ENCODE measurements at places on chromosomes 12 and 14.

GRCh38 chr14:39219075-39219499, 14.6 kb upstream of the MIA2 start:
- no peak for DNase-seq

GRCh38 chr14:69591317-69591716, 16.6 kb upstream of the CCDC177 start:
- DNase-seq: no peak

GRCh38 chr12:80195074-80195726, 95.9 kb downstream of the OTOGL start:
- DNase-seq: peak; percentile 25

- no peak for DNase-seq
These were observed 20.6 kb downstream of the SBNO1 start for GRCh38 chr12:123344086-123344485.

GRCh38 chr12:108328420-108328819, 10.7 kb downstream of the CMKLR1 start:
- no peak for DNase-seq

DNA sequence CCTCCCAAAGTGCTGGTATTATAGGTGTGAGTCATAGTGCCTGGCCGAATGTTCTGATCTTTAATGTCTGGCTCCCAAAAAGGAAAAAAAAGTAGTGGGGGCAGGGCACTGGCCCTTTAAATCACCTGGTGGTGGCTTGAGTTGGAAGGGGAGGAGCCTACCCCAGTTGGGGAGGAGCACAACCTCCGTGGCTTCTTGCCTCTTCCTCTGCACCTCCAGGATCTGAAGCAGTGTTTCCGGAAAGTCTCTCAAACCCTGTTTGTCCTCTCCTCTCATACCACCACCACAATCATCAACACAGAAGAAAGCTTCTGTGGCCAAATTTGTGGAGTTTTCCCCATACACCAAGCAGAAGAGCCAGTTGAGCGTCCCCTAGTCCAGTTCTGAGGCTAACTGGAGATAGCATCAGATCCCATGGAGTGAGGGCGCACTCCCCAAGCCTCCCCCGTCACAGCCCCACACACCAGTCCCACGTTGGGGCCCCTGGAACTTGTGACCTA, 24.3 kb upstream of the RCOR1 start:
- no peak for DNase-seq

GRCh38 chr12:93706387-93706786, 29.2 kb downstream of the CRADD start:
- DNase-seq: no peak

DNA sequence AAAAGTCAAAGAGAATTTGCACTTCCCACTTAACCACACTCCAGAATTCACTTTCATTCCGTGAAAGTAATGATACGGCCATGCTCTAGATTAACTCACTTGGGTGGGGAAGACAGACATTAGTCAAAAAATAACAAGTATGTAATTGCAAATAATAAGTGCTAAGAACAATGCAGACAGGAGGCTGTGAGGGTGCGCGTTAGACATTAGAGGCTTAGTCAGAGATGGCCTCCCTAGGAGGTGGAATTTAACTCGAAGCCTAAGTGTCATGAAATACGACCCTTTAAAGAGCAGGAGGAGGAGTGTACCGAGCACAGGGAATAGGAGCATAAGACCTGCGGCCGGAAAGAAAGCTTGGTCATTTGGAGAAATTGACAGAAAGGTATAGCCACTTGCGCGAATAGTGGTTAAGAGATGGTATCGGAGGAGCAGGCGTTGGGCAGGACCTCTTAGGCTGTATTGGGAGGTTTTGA, 628 bp downstream of the SNRPF start:
- DNase-seq: no peak

- DNase-seq: no peak
These were observed 31.1 kb upstream of the MON2 start for GRCh38 chr12:62435303-62436163.

DNA sequence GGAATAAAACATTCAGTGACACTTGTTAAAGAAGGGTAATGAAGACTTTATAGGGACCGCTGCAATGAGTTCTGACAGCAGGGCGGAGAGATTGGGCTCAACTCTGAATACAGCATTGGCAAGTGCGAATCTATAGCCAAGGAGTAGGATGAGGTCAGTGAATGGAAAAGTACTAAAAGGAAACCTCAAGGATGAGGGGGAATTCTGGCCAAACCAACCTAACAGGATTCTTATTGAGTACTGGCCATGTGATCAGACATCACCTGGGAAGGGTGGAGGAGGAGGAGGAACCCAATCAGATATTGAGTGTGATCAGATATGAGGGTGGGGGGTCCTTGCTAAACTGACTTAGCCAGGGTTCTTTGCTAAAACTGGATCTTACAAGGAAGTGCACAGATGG, 31.0 kb downstream of the DRAM1 start:
- no peak for DNase-seq

DNA sequence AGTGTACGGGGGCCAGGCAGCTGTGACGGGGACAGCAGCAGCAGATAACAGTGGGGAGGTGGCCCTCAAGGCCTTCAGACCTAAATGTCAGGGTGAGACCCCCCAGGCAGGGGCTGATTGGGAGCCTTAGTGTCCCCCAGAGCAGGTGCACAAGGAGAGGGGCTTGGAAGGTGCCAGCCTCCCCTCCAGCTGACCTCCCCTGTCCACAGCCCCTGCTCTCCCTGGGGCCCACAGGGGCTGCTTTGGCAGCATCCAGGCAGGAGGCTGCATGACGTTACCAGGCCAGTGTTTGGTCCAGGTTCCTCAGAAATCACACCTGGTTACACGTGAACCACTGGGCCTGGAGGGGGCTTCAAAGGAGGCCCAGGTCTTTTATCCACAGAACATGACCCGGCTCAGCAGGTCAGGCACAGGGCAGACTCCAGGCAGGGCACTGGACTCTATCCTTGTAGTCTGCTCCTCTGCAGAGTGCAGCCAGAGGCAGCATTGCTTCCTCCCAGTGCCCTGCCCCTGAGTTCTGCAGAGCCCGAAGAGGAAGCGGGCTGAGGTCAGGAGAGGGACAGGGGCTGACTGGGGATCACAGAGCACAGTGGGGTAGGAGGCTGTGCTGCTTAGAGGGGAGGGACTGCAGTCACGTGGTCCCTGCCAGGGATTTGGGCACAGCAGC, 2.6 kb upstream of the TRMT61A start:
- DNase-seq: no peak

- DNase-seq: no peak
These were observed 165.5 kb upstream of the PLXNC1 start for GRCh38 chr12:93982771-93983315.

DNA sequence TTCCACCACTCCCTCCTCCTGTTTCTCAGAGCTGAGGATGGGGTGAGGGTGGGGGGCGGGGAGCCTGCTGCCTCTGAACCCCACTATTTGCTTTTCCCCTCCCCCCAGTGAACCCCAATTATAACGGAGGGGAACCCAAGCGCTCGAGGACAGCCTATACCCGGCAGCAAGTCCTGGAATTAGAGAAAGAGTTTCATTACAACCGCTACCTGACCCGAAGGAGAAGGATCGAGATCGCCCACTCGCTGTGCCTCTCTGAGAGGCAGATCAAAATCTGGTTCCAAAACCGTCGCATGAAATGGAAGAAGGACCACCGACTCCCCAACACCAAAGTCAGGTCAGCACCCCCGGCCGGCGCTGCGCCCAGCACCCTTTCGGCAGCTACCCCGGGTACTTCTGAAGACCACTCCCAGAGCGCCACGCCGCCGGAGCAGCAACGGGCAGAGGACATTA, 1.1 kb downstream of the HOXC4 start:
- no peak for DNase-seq

DNA sequence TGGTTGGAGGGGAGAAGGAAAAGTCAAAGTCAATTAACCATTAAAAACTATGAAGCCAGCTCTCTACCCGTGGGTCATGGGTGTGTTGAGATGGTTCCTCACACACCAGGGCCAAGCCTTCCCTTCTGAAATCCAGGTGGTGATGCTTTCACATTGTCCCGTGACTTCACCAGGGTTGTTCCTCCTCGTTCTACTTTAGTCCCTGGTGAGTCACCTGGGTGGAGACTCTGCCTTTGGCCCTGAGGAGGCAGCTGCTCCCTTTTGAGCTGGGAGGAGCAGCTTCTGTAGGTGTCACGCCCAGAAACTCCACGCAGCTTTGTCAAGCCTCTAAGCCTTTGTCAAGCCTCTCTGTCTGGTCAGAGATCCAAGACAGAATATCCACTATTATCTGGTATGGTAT, 348.3 kb downstream of the BMP4 start:
- no peak for DNase-seq

Measured in skin of body (tissue), 3 donors.